ENCODE measurements at places on chromosomes 13 and 19.

GRCh38 chr19:49559443-49559842, 20.9 kb downstream of the NOSIP start:
- no peak for DNase-seq

DNA sequence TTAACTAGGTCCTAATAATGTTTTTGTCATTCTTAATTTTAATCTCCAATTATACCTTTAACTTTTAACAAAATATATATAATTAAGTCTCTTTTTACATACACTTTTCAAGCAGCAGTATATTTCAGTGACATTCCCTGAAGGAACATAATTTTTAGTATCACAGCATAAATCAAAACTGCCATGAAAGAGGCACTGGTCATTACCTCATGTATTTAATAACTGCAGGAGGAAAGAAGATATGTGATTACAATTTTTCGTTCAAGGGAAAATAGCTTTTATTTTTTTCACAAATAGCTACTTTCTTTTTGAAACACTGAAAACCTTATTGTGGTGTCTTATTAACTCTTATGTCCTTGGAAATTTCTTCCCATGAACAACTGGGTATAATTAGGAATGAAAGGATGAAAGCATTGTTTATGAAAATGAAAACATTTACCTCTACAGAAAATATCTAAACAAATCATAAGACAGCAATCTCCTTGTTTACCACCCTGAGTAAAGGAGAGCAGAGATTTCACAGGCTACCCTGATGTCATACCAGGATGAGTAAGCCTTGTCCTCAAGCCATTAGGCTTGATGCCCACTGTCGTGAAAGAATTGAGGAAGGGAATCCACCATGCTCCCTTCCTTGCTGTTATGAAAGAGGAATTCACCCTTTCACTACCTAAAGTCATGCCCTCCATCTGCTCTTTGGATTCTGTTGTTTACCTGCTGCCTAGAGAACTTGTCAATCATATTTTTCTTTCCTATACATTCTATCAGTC, 877.2 kb upstream of the PCDH20 start:
- DNase-seq: no peak

DNA sequence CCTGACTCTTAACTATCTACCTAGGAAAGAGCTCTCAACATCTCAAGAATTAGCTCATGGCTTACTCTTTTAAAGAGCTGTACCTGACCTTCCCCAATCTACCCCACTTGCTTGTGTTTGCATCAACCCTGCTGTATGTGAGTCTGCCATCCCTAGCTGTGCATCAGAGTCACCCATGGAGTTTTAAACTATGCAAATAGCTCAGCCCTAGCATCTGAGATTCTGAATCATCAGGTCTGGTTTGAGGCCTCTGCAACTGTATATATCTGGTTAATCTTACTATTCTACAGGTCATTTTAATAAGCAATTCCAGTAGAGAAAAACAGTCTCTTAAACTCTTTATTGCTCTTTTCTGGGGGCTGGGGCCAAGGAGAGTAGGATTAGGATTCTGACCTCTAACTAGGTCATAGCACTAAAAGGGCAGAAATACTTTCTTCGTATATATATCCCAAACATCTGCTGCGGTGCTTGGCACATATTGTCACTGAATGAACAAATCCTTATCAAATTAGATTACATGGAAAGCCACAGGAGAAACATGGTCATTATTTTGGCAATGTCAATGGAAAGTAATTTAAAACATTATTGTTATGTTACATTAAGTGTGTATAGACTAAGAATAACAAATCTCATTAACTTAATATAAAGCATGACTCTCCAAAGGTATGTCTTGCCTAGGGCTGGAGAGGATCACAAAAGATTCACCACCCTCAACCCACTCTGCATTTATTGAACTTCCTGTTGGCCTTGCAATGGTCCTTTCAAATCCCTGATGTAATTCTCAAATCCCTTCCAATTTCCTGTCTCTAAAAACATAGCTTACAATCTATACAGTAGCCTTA, 232.2 kb downstream of the DACH1 start:
- no peak for DNase-seq

DNA sequence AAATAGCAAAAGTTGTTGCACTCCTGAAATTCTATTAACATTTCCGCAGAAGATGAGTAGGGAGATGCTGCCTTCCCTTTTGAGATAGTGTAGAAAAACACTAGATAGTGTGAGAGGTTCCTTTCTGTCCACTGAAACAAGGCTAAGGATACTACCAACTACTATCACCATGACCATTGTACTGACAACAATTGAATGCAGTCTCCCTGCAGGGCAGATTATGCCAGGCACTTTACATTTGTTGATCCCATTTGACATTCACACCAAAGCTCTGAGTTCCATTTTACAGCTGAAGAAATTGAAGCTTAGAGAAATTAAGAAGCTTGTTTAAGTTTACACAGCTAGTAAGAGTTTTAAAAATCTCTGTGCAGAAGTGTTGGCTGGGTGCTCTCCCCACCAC, 55.0 kb downstream of the CYSLTR2 start:
- no peak for DNase-seq

- no peak for DNase-seq
Observed at GRCh38 chr13:43289470-43290255, 266.3 kb downstream of the DNAJC15 start.

DNA sequence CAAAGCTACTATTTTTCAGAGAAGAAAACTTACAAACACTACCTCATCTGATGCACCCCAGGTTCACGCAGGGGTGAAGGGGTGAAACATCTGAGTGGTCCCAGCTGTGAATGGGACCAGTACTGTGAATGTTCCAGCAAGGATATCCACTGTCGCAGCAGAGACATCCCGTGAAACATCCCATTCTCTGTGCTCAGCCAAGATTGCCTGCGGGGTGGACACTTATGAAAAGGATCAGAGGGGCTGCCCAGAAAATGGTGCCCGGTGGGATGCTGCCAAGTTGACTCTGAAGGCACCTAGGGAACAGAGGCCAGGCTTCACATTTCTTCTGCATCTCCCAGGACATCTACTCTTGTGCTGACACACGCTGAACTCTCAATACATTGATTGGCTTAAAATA, 15.9 kb downstream of the IRS2 start:
- no peak for DNase-seq

- peak; percentile 13 for DNase-seq
Observed at GRCh38 chr19:2424686-2425621, 2.4 kb downstream of the TIMM13 start.

GRCh38 chr19:48469289-48469881, at the start of gene CYTH2:
Gene CYTH2, plus strand, starts transcription at chr19:48469369. Its CDS starts 139 bp downstream, at chr19:48469508.
- DNase-seq: peak; percentile 76

DNA sequence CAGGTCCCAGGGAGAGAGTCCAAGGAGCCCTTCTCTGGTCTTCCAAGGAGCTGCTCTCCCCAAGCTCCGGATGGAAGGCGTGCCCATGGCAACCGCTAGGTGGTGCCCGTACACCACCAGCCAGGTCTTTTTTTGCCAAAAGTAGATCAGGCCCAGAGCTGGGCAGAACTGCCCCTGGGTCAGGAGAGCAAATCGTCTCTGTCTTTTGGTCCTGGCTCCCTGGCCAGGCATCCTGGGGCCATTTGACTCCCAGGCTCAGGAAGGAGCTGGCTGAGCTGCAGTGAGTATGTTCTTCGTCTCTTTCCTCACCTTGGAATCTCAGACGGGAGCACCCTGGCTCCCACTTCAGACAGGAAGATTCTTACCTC, 24.6 kb upstream of the BCL3 start:
- no peak for DNase-seq

- no peak for DNase-seq
Observed at GRCh38 chr13:53631511-53631910, 602.9 kb downstream of the OLFM4 start.

Data from caudate nucleus (tissue), 63 donors.